ENCODE measurements at places on chromosomes 11 and 22.

DNA sequence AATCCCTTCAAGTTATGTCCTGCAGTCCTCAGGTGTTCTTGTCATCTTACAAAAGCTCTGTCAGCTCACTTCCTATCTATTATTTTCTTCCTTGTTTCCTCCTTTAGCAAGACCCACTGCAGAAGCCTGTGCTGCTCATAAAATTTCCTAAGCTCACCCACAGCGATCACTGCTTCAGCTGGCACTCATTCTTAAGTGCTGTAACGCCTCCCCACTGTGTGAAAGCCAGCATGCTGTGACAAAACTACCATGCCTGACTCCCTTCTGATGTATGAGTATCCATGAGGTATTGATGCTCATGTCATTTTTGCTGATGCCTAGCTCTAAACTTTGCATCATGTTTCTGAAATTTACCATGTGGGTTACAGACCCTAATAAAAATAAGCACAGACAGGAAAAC lies 41.5 kb upstream of the CNTN5 start:
- DNase-seq, result no peak

- no peak for DNase-seq
Measured at GRCh38 chr11:30116512-30116911, 99.7 kb upstream of the KCNA4 start.

- DNase-seq, result no peak
Measured at GRCh38 chr22:19201869-19202798, 23.6 kb upstream of the SLC25A1 start.

DNA sequence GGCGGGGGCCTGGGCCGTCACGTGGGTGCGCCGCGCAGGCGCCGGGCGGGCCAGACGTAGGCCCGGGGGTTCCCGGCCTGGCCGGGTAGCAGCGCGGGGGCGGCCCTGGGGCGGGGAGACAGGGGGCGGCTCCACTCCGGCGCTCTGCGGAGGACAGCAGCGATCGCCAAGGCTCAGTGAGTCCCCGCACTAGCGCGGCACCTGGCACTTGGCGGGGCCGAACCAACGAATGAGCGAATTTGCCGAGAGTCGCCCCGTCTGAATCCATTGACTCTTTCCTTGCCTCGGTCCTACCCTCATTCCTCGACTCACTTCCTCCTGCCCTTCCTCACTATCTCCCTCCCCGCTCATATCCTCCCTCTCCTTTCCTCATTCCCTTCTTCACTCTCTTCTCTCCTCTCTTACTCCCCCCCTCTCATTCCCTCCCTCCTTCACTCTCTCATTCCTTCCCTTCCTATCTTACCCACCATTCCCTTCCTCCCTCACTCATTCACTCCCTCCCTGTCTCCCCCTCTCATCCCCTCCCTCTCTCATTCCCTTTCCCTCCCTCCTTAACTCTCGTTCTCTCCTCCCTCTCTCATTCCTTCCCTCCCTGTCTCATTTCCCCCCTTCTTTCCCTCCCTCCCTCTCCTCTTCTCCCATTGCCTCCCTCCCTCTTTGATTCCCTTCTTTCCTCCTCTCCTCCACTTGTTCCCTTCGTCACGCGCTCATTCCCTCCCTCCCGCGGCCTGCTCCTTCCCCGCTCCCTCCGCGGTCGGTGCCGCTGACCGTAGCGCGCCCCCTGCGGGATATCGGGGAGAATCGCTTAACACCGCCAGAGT lies 476 bp upstream of the KLHL22 start:
- peak; percentile 86 for DNase-seq

GRCh38 chr11:106233191-106233590 lies 155.7 kb downstream of the AASDHPPT start:
- DNase-seq, result no peak

DNA sequence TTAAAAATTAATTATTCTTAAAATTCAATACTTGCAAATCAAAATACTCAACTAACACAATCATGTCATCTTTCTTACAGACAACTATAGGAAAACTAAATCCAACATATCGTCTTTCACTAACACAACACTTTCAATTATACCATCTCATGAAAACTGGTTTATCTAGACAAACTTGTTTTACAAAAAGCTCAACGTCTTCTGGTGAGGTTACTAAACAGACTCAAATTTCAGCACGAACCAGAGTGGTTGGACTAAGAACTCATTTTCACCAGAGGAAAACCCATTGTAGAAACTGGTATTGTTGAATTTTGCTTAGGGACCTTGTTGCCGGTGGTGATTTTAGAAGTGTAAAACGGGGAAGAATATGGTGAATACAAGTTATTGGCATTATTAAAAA lies 52.2 kb downstream of the NUP98 start:
- DNase-seq, result no peak

- no peak for DNase-seq
Measured at GRCh38 chr11:112057170-112057569, 16.6 kb downstream of the PIH1D2 start.

GRCh38 chr11:27401280-27401832 lies 38.3 kb upstream of the CCDC34 start:
- DNase-seq, result no peak

DNA sequence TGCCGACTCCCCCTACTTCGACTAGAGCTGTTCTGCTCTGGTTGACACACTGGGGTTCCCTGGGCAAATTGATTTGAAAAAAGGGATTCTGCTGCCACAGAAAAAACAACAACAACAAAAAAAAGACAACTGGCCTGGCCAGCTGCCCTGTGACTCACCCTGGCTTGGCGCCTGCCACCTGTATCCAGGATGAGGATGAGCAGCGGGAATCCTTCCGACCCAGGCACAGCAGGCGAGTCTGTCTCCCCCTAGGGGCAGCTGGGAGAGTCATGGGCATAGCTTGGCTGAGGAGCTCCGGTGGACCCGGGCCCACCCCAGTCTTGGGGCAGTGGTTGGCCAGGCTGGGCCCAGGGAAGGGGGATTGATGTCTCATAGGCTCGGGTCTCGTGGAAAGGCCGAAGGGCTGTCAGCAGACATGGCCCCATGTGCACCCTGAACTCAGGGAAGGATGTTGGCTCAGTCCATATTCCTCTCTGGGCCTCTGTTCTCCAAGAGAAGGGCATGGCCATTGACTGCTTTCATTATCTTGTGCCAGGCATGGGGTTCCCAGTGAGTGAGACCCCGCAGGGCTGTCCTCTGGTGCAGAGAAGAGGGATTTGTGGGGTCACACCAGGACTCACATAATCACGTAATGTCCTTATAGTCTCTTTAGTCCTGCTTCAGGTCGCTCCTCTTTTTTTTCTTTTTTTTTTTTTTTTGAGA lies 10.4 kb upstream of the SUN2 start:
- peak; percentile 27 for DNase-seq

DNA sequence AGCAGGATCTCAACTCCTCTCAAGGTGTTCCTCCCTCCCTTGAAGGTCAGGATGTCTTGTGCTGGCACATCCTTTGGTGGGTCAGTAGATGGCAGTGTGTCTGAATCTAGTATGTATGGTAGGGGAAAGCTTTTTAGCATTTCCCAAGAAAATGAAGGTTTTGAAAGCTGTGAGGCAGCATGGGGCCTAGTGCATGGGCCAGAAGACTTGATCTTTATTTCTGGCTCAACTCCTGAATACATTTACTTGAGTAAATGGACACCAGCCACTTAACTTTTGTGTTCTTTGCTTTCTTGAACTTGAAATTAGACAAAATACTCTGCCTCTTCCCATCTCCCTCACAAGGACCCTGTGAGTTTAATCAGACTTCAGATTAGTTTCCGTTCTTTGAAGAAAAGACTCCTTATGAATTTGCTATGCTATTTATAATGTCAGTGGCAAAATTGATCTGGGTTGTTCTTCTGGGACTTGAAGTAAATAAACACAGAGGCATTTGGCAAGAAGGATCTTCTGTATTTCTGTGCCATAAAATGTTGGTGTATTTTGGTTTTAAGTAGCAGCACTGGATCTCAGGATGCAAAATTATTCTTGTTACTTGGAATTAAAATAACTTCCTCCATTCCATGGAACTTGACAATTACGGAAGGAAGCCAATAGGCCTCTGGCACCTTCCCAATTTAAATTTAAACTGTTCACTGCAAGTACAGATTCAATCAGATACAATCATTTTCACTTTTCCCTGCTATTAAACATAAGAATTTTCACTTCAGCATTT lies 288.8 kb downstream of the CASP12 start:
- DNase-seq, result peak; percentile 5

DNA sequence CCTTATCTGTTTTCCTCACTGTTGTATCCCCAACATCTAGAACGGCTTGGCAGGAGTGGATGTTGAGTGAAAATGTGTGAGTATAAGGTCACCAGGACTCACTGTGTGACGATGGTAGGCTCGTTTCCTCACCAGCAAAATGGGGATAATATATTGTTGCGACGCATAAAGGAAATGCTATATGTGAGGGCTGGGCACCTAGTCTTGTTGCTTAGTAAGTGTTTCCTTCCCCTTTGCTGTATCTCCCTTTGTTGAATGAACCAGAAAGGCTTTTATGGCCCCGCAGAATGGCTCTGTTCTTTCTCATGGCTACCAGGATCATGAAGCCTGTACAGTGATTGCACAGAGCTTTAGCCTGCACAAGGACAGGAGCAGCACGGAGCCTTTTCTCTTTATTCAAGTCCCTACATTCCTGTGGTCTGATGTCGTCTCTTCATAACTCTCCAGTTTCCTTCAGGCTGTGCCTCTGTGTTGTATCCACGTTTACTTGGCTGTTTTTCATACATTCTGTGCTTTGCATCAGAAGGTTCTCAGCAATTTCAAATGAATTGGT lies 5.4 kb downstream of the TNRC6B start:
- no peak for DNase-seq

DNA sequence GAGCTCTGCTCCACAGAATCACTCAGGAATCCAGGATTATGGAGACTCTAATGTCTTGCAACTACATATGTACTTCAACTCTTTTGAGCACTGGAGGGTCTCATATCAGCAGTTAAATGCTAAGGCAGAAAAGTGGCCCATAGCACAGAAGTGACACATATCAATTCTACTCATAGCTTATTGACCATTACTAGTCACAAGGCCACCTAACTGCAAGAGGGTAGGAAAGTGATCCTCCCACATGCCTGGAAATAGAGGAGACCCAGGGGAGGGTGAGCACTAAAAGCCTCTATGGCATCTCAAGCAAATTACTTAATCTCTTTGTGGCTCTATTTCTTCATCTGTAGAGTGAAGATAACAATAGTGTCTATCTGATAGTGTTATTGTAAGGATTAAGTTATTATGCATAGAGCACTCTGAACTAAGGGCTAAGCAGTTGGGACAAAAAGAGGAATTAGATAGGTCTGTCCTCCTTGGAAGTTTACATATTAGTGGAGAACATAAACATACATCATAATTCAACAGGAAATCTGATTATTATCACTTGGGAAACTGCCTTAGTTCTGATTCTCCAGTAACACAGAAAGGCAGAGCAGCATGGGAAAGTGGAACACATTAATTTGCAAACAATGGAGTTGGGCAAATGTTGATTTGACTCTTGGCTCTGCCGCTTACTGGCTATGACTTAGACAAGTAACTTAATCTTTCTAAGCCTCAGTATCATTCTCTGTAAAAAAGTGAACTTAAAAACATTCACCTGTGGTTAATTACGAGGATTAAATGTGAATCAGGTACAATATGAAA lies 25.1 kb upstream of the USP47 start:
- no peak for DNase-seq

- no peak for DNase-seq
Measured at GRCh38 chr22:36873614-36874308, 13.0 kb downstream of the NCF4 start.

- no peak for DNase-seq
Measured at GRCh38 chr11:18056561-18057181, 10.6 kb upstream of the TPH1 start.

GRCh38 chr11:44527476-44527875 lies 38.0 kb upstream of the CD82 start:
- no peak for DNase-seq

GRCh38 chr11:43916621-43917020 lies 25.8 kb upstream of the C11orf96 start:
- no peak for DNase-seq

GRCh38 chr11:111676878-111677585 lies 74.8 kb downstream of the SIK2 start:
- DNase-seq, result no peak

DNA sequence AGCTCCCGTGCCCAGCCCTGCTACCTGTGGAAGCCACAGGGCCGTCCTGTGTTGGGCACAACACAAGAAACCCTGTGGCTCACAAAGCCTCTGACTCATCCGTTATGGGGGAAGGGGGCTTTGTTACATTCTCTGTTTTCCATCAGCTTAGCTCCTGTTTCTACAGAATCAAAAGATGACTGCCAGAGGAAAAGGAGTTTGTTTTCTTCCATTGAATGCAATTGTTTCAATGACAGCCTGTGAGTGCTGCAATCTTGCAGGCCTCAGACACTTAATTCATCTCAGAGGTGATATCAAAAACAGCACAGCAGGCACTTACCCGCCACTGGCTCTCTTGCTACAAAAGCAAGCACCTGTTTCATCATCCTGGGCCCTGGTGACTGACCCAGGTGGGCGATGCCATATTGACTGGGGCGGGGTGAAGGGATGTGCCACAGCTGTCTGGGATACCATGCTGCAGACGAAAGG lies 194.3 kb downstream of the OPCML start:
- no peak for DNase-seq

- no peak for DNase-seq
Measured at GRCh38 chr11:43462359-43462758, 103.6 kb downstream of the TTC17 start.

- DNase-seq, result peak; percentile 24
Measured at GRCh38 chr11:88337987-88338668, 592 bp upstream of the CTSC start.

DNA sequence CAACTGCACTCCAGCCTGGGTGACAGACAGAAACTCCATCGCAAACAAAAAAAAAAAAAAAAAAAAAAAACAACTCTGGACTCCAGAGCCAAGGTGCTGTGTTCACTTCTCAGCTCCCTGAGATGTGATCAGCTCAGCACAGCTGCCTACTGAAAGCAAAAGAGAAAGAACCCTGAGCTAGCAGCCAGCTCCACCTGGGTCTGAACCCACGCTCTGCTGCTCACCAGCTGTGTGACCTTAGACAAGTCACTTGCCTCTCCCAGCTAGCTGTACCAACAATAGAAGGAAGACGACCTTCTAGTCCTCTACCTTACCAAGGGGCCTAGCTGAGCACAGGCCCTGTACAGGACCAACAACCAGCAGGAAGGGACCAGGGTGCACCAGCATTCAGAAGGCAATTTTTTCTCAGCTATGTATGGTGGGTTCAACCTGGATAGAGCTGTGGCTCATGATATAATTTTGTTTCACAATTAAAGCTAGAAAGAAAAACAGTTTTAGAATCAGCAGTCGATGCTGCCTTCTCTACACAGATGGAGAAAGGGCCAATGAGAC lies 3.8 kb downstream of the DGCR2 start:
- no peak for DNase-seq

GRCh38 chr11:72637198-72637597 lies 37.0 kb downstream of the PDE2A start:
- DNase-seq, result no peak

DNA sequence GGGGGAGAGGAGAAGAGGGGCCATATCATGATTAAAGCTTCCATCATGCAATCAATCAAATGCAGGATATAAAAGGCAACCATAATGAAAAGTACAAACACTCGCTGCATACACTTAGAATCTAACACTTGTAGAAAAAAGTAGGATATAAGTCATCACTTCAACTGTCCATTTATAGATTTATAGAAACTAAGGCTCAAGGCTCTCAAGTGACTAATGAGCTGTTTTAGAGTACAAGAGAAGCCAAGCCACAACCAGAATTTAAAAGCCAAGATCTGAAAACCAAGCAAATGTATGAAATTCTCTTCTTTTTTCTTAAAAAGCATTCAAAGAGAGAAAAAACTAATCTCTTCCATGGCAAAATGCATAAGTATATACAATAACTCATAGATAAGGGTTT lies 160.2 kb upstream of the BLID start:
- DNase-seq, result no peak

GRCh38 chr11:100876815-100877520 lies 189.9 kb downstream of the ARHGAP42 start:
- DNase-seq, result no peak

- no peak for DNase-seq
Measured at GRCh38 chr11:70661761-70662501, 263.6 kb downstream of the CTTN start.

Data from activated effector memory CD4-positive, alpha-beta T cell treated with Interleukin-2 at 50 U/mL for 16 hours (primary cell).